ENCODE measurements at places on chromosomes 11 and 22.

DNA sequence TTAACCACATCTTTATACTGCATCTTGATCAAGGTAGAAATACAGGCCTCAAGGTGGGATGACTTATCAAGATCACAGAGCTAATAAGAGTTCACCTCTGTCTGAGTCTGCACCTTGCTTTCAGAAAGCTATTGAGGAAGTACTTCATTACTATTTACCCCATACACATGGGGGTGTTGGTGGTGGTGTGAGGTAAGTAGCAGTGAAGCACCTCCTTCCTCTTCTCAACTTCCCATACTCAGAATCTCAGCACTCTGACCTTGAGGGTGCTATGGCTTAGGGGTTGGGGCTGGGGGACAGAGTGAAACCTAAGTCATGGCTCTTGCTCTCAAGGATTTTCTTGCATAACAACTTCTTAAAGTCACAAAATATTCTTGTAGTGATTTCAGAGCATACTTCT, 56.9 kb downstream of the ME3 start:
- no peak for DNase-seq

GRCh38 chr22:46379066-46379930, 43.8 kb downstream of the TRMU start:
- DNase-seq, result no peak

DNA sequence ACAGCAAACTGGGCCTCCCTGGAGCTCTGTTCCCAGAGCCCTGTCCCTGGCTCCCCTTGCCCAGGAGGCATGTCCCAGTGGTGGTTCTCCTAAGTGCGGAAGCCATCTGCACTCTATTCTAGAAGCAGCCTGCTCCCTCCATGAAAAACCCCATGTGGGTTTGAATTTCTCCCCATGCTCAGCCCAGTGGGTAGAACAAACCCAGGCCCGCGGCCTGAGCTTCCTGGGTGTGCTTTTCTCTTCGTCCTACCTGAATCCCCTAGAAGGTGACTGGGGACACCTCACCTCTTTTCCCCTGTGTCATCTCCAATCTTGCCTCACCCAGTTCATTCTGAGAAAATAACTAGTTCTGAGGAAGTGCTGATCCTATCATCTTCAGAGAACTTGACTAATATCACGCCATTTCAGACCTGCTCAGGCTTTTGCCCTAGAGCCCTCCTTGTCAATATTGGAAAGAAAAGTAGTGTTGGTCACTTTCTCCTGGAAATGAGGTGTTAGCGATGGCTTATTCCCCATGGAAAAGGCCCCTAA, 15.9 kb downstream of the IL10RA start:
- DNase-seq, result no peak

- no peak for DNase-seq
Measured at GRCh38 chr11:61718046-61718531, 34.3 kb upstream of the MYRF start.

GRCh38 chr11:128689591-128689947, 4.3 kb upstream of the FLI1 start:
- DNase-seq, result no peak

DNA sequence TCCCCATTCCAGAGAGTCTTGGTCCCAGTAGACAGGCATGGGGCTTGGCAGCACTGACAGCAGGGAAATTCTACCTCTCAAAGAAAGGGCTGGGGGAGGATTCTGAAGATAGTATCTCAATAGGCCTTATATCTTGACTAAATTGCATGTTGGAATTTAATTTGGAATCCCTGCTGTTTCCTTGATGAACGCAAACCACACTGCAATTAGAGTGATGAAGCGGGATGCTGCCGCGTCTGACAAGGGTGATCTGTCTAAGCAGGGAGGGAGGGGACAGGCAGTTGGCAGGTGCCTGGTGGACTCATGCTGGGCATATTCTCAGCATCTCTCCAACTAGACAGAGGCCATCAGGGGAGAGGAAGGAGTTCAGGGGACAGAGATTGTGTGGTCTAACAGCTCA, 48.4 kb downstream of the COMMD9 start:
- peak; percentile 56 for DNase-seq

DNA sequence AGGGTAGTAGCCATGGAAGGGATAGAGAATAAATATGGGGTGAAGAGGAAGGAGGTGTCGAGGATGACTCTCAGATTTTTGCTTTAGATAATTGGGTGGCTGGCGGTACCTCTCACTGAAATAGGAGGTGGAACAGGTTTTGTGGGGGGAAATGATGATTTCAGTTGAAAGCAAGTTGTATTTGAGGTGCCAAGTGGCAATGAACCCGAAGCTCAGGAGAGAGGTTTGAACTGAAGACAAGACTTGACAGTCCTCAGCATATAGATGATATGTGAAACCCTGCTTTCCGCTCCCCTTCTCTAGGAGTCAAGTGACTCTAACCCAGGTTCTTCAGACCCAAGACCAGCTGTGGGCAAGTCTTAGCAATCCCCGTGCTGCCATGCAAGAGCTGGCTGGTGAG, 33.7 kb downstream of the RRP8 start:
- no peak for DNase-seq

Measured in NCI-H446 (cell line).